ENCODE measurements at places on chromosomes 5 and 9.

DNA sequence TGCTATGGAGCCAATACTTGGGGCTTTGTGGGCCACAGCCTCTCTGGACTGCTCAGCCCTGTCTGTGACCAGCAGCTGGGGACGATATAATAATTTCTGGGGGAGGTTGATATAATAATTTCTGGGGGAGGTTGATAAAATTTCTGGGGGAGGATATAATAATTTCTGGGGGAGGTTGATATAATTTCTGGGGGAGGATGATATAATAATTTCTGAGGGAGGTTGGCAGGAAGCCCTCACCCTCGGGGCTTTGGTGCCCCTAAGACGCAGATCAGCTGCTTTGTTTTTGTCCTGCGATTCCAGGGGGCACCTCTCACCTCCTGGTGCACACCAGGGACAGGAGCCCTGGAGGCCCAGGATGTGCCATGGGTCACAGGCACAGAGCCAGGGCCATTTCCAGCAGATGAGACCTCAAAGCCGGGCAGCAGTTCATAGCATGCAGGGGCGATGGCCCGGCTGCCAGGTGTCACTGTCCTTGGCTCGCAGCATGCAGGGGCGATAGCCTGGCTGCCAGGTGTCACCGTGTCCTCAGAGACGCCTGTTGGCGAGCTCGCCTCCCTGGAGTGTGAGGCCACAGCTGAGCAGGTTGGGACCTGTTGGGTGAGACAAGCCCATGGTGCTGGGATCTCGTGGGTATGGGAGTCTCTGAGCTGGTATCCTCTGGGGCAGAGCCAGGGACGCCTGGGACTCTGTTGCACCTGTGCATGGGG is 3.8 kb upstream of the TOR4A start:
- no peak for DNase-seq

- peak; percentile 83 for DNase-seq
These were observed 439.0 kb downstream of the ENC1 start for GRCh38 chr5:74201334-74202081.

- DNase-seq = peak; percentile 65
These were observed 16.8 kb downstream of the NFX1 start for GRCh38 chr9:33307067-33307466.

- peak; percentile 63 for DNase-seq
These were observed 111.1 kb downstream of the ARRDC3 start for GRCh38 chr5:91271999-91272398.

DNA sequence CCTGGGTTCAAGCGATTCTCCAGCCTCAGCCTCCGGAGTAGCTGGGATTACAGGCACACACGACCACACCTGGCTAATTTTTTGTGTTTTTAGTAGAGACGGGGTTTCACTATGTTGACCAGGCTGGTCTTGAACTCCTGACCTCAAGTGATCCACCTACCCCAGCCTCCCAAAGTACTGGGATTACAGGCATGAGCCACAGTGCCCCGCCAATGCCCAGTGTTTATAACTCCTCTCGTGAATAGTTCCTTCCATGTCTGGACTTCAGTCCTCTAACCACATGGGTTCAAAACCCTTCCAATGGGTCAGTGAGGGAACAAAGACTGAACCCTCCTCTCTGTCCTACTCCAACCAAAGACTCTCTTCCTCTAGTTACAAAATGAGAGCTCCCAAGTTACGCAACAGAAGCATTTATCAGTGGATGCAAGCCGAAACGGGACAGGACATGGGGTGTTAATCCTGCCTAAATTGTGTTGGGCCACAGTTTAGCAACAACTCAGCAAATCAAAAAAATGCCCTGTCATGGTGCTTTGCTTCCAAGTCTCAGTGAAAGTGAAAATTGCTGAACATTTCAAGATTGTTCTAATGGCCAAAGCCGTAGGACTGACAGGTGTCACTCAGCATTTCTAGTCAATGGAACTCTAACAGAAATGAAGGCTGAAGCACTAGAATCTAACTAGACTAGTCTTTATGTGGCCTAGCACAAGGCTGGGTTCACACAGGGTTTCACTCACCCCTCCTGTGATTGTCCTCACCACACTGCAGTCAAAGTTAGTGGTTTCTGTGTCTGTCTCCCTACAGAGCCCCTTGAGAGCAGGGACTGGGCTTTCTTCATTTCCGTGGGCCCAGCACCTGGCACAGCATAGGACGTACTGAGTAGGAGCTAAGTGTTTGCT is 3.2 kb upstream of the TMEM245 start:
- DNase-seq = no peak

DNA sequence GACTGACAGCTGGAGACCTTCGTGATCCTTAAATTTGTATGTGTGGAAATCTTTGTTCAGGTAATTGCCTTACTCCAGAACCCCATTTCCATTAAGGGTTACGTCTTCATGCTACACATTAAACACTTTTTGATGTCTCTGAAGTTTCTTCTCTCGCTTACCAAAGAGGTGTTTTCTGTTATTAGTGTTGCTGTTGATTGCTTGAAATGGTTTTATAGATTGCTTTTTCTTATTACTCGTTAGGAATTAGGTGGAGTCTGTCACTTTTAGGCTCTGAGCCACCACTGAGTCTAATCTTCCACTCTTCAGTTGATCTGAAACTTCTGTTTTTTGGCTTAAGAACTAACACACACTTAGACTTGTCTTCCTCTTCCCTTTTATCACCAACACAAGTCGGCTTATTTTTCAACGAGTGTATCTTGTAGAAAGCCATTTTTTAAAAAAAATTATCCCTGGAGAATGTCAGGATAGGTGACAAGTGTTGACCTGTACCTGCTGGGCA is 62.2 kb upstream of the PPARGC1B start:
- no peak for DNase-seq

GRCh38 chr5:96645091-96645490 is 17.1 kb upstream of the CAST start:
- DNase-seq = peak; percentile 13

DNA sequence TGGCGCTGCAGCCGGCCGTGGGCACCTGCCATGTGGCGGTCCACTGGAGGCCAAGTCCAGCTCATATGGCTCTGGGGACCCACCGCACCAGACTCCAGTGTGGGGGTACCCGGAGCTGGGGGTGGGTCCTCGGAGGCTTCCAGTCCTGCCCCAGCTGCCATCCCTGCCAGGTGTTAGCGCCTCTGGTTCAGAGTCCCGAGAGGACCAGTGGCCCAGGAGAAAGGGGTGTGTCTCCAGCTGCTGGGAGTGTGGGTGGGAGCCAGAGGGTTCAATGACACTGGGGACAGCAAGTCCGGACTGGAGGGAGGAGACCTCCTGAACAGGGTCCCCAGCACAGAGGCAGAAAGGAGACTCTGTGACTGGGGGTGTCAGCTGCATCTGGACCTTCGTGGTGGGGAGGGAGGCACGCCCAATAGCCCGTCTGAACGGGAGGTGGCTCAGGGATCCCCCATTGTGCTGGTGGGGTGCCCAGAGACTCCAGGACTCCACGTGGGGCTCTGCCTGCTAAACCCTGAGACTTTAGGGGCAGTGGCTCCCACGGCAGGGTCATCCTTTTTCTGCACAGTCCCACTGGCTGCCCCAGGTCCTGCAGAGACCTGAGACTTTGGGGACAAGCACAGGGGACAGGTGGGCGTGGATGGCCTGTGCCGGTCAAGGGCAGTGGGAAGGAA is 2.4 kb upstream of the AHRR start:
- DNase-seq = no peak

GRCh38 chr5:91219091-91219802 is 163.9 kb downstream of the ARRDC3 start:
- DNase-seq = peak; percentile 37

DNA sequence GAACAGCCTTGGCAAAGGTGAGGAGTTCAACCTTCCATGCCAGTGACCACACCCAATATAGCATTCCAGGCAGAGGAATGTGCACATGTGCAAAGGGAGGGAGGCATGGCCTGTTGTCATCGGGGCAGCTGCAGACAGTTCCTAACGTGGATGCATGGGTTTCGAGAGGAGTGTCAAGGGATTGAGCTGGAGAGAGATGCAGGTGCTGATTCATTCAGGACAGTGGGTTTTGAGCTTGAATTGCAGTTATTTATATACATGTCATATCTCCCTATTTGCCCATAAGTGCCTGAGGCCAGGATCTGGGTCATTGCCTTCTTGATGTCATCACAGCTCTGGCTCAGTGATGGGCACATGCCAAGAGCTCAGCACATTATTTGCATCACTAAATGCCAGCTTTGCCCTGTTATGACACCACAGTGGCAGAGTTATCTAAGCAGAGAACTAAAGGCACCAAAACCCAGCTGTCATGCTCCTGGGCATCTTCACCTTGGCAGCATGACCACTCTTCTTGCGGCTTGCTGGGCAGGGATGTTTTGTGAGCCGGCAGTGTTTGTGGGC is 278.0 kb downstream of the NTRK2 start:
- DNase-seq = peak; percentile 72

DNA sequence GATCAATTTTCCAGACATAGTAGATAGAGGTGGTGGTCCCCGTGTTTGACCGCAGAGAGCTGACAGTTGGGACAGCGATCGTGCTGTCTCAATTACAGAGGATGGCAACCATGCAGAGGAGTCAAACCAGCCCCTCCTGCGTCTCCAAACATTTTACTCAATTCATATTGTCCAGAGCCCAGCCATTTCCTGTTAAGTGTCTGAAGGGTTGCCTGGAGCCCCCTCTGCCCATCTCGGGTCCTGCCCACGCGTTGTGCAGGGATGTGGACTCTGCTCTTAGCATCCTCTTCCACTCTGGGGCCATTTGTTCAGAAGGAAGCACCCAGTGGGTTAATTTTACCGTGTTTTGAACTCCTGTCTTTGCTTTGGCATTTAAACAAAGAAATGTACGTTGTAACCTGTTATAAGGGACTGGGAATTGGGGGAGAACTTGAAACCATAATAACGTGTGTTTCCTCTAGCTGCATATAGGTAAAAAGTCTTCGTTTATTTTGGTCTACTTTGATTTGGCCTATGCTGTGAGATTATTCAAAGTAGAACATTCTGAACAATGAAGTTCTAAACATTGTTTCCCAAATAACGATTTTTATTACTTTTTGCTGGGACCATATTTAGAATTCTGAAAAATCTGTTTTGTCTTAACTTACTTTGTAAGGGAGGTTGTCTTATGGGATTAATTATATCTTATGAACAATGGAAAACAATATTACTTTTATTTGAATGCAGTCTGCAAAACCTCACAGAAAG is 876 bp downstream of the EGFLAM start:
- DNase-seq = no peak

- peak; percentile 38 for DNase-seq
These were observed 3.9 kb downstream of the SPTAN1 start for GRCh38 chr9:128556276-128556675.

DNA sequence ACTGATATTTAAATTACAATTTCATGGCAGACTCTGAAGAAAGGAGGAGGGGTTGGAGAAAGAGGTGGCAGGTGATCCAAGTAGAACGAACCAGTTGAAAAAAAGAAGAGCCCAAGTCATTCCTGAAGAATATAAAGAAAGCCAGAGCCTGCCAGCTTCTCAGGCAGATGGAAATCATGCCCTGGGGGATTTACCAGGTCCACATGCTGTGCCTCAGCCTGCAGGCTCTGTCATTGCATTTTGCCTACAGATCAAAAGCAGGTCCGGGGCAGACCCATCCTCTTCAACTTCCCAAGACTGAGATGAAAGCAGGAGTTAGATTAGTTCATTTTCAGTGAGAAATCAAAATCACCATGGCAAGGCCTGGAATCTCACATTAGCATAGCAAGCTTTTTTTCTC is 48.5 kb downstream of the GDNF start:
- DNase-seq = no peak

DNA sequence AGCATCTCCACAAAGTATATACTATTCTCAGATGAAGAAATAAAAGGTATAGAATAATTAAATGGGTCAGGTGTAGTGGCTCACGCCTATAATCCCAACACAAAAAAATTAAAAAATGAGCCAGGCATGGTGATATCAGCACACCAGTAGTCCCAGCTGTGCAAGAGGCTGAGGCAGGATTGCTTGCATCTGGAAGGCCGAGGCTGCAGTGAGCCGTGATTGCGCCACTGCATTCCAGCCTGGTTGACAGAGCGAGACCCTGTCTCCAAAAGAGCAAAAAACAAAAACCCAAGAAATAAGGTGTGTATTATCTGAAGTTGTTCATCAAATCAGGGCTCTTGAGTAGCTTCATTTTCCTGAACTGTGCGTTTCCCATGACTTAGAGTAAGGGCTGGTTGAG is 83.2 kb upstream of the MYO10 start:
- no peak for DNase-seq

- no peak for DNase-seq
These were observed 35.4 kb downstream of the LHX3 start for GRCh38 chr9:136169495-136169894.
